NCI-H1048 (cell line): ENCODE measurements at places on chromosomes 6 and 20.

DNA sequence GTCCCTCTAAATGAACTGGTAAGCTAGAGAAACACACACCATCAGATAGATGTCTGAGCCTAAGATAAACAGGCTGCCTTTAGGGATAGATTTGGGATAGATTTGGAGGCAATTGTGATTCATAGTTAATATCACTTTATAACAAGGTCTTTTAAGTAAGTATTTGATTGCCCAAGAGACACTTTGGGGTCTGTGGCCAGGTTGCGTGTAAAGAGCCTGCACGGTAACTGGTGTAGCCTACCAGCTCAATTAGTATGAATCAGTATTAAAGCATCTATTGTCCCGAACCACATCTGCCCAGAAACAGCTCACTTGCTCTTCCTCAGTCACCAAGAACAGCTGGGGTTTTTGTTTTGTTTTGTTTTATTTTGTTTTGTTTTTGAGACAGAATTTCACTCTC is 193.3 kb downstream of the SASH1 start:
- no peak for DNase-seq

GRCh38 chr20:1182106-1182505 is 2.7 kb downstream of the TMEM74B start:
- DNase-seq, result no peak

GRCh38 chr6:98672681-98673475 is 161.5 kb upstream of the POU3F2 start:
- DNase-seq, result no peak

GRCh38 chr20:5270603-5271002 is 46.2 kb downstream of the PROKR2 start:
- no peak for DNase-seq

DNA sequence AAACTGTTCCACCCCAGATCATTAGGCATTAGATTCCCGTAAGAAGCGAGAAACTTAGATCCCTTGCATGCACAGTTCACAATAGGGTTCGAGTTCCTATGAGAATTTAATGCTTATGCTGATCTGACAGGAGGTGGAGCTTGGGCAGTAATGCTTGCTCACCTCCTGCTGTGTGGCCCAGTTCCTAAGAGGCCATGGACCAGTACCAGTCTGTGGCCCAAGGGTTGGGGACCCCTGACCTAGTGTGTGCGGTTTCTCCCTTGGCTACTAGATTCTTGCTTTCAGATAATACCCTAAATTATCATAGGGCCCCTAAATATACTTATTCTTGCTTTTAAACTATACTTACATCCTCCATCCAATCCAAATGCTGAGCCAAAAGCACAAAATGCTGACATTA is 1.9 kb upstream of the GPSM3 start:
- DNase-seq, result no peak

DNA sequence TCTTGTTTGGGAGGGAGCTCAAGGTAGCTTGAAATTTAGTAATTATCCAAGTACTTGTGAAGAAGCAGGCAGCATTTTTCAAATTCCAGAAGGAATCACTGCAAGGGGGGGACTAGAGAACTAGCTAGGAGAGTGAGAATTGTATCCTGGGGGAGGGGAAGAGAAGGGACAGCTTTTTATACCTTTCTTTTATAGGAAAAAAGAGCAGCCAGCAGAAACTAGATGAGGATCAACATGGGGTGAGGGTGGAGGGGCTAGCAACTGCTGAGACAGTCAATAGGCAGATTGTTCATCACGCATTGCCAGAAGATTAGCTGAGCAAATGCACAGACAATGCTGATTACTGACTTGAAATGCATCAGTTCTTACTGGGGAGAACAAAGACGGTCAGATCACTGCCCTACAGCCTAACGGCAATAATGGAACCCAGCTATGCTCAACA is 514.3 kb upstream of the CITED2 start:
- no peak for DNase-seq

- DNase-seq, result no peak
Measured at GRCh38 chr6:164546263-164546662, 763.1 kb downstream of the C6orf118 start.

DNA sequence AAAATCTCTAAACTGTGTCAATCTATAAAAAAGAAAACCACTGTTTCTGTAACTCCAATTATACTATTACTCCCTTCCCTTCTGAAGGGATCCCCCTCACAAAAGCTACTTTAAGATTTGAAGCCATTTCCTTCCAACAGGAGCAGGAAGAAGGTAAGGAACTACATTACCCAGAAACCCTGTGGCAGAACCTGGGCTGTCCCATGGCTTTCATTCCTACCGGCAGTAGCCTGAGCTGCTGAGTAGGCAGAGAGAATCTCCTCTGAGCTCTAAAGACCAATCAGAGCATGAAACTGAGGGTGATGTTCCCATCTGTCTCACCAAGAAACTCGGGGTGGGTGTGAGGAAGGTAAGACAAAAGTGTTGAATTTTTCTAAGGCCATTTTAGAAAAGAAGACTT is 108.0 kb upstream of the LRFN2 start:
- no peak for DNase-seq
